ENCODE measurements at places on chromosomes 6 and 20. TPM values are rescaled to one million over a fixed set of nuclear protein-coding genes. Genes with fewer than 3 reads are reported as not detected.

Gene SIGLEC1
- total RNA-seq: not detected

Gene SYTL3
- 1.8 TPM for total RNA-seq

Gene SALL4
- total RNA-seq: 1.3 TPM

Gene RMND1
- 15.0 TPM for total RNA-seq

Gene TMEM217
- 0.76 TPM for total RNA-seq

Gene SDCBP2
- total RNA-seq: 1.6 TPM

Gene PAK5
- total RNA-seq: not detected

Gene ASIP
- total RNA-seq: not detected

Gene ALDH8A1
- total RNA-seq: 0.29 TPM

Gene SPATS1
- not detected for total RNA-seq

Gene DUSP15
- 0.90 TPM for total RNA-seq

Gene HS3ST5
- not detected for total RNA-seq

Gene METTL24
- total RNA-seq: not detected

Gene PHACTR3
- total RNA-seq: not detected

Gene BMP7
- total RNA-seq: 0.13 TPM

Gene GGTLC1
- not detected for total RNA-seq

Gene PSORS1C1
- 3.7 TPM for total RNA-seq

Gene JAG1
- total RNA-seq: 43.2 TPM

Gene TSHZ2
- not detected for total RNA-seq

Gene SSR1
- total RNA-seq: 73.1 TPM

Gene PTCRA
- total RNA-seq: not detected

Gene VSX1
- 1.0 TPM for total RNA-seq

Gene THBS2
- not detected for total RNA-seq

Gene SOX12
- total RNA-seq: 33.9 TPM

Gene SNX9
- 23.4 TPM for total RNA-seq

Gene BTN1A1
- total RNA-seq: not detected

Gene SLC4A11
- total RNA-seq: 5.9 TPM

Gene C6orf132
- total RNA-seq: 1.9 TPM

Gene OGFR
- 49.1 TPM for total RNA-seq

Gene GRIK2
- 0.21 TPM for total RNA-seq

Gene BMP2
- 0.64 TPM for total RNA-seq

Gene EYS
- total RNA-seq: not detected

Gene CHRNA4
- 0.63 TPM for total RNA-seq

Gene HMGA1
- total RNA-seq: 581 TPM

Gene TXLNB
- not detected for total RNA-seq

Gene CLIC5
- total RNA-seq: not detected

Gene EFCAB8
- not detected for total RNA-seq

Gene HLA-DPB1
- not detected for total RNA-seq

Gene ADGRB3
- not detected for total RNA-seq

Gene DNAAF9
- total RNA-seq: 5.5 TPM

All from A549 treated with ZK216348 at 1 μM for 4 hours (cell line).